ENCODE measurements at places on chromosomes 5 and 9.
A peak's percentile ranks its signal among the peaks of the same experiment; 100 is the strongest.

GRCh38 chr9:105245029-105245890, 809 bp downstream of the SLC44A1 start:
- H3K36me3 ChIP-seq = no peaks in the 10 kb centered on the region
- H3K27ac ChIP-seq = peak overlapping the region; percentile 86
- H3K4me1 ChIP-seq = peaks cover 27% of the 10 kb centered on the region
- no peaks in the 10 kb centered on the region for H3K27me3 ChIP-seq
- peak overlapping the region; percentile 88 for H3K4me3 ChIP-seq

GRCh38 chr5:135625961-135626360, 47.2 kb upstream of the CXCL14 start:
- DNase-seq = no peak
- H3K36me3 ChIP-seq = no peaks in the 10 kb centered on the region
- no peak overlapping the region for H3K27ac ChIP-seq
- H3K4me1 ChIP-seq = no peaks in the 10 kb centered on the region

DNA sequence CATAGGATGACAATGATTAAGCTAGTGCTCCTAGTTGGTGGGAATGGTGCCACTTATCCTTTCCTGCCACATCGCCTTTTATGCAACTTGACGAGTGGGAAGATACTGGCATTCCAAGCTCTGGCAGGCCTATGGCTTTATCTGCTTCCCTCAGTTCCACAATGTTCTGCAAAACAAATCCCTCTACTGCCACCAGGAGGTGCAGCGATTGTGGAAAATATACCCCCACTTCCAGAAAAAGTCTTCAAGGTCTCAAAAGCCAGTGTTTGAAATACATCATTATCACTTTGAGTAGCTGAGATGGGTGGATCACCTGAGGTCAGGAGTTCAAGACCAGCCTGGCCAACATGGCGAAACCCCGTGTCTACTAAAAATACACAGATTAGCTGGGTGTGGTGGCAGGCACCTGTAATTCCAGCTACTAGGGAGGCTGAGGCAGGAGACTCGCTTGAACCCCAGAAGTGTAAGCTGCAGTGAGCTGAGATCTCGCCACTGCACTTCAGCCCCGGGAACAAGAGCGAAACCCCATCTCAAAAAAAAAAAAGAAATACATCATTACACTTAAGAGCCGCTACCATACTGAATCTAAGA, 3.4 kb downstream of the CLINT1 start:
- H3K4me3 ChIP-seq = no peak overlapping the region
- peaks cover 59% of the 10 kb centered on the region for H3K4me1 ChIP-seq
- peaks cover 17% of the 10 kb centered on the region for H3K36me3 ChIP-seq

- no peak overlapping the region for H3K4me3 ChIP-seq
- no peak overlapping the region for H3K27ac ChIP-seq
- no peaks in the 10 kb centered on the region for H3K27me3 ChIP-seq
- no peaks in the 10 kb centered on the region for H3K4me1 ChIP-seq
- no peaks in the 10 kb centered on the region for H3K36me3 ChIP-seq
Observed at GRCh38 chr5:174457141-174457678, 267.2 kb upstream of the MSX2 start.

- H3K36me3 ChIP-seq = peaks cover 3% of the 10 kb centered on the region
- H3K4me3 ChIP-seq = no peak overlapping the region
- peaks cover 6% of the 10 kb centered on the region for H3K4me1 ChIP-seq
- DNase-seq = no peak
- H3K27ac ChIP-seq = no peak overlapping the region
- no peaks in the 10 kb centered on the region for H3K27me3 ChIP-seq
Observed at GRCh38 chr9:134024214-134024792, 978 bp upstream of the BRD3OS start.

- no peak overlapping the region for H3K27ac ChIP-seq
- H3K27me3 ChIP-seq = no peaks in the 10 kb centered on the region
- H3K4me3 ChIP-seq = no peak overlapping the region
- H3K4me1 ChIP-seq = peaks cover 2% of the 10 kb centered on the region
- H3K36me3 ChIP-seq = no peaks in the 10 kb centered on the region
- no peak for DNase-seq
Observed at GRCh38 chr9:126450668-126451205, 124.1 kb downstream of the MVB12B start.

- no peak for DNase-seq
- no peak overlapping the region for H3K4me3 ChIP-seq
- peaks cover 4% of the 10 kb centered on the region for H3K4me1 ChIP-seq
- peaks cover 24% of the 10 kb centered on the region for H3K27me3 ChIP-seq
- H3K36me3 ChIP-seq = no peaks in the 10 kb centered on the region
- H3K27ac ChIP-seq = no peak overlapping the region
Observed at GRCh38 chr5:74587890-74588289, 52.6 kb downstream of the ENC1 start.

DNA sequence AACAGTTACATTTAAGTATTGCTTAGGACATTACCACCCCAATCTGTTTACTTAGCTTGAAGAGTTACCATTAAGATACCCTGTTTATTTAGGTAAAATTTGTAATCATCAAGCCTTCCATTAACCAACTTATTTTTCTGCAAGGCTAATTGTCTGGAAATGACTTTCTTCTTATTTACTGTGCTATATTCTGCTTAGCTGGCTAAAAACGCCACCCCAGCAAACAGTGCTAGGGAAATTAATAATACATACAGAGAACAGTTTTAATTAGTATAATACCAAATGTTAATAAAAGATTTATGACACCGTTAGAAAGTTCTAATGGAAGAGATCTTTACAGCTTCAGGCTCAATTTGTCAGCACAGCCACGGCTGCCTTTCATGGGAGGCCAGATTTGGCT, 14.0 kb downstream of the TLX3 start:
- no peak for DNase-seq
- H3K27me3 ChIP-seq = peaks cover 65% of the 10 kb centered on the region
- H3K36me3 ChIP-seq = no peaks in the 10 kb centered on the region
- H3K4me1 ChIP-seq = no peaks in the 10 kb centered on the region
- no peak overlapping the region for H3K4me3 ChIP-seq

- H3K27me3 ChIP-seq = no peaks in the 10 kb centered on the region
- H3K4me1 ChIP-seq = peaks cover 6% of the 10 kb centered on the region
- no peak overlapping the region for H3K27ac ChIP-seq
- H3K4me3 ChIP-seq = no peak overlapping the region
Observed at GRCh38 chr5:68011801-68012200, 203.8 kb upstream of the PIK3R1 start.
